Chondrocyte (in vitro differentiated cells): ENCODE measurements at places on chromosomes 2 and 18. TPM values are rescaled to one million over a fixed set of nuclear protein-coding genes. Genes with fewer than 3 reads are reported as not detected.

GRCh38 chr2:143946436-143947391 lies 573.2 kb downstream of the ZEB2 start:
- no peak for DNase-seq
- peaks cover 19% of the 10 kb centered on the region for H3K4me1 ChIP-seq
- H3K27ac ChIP-seq = no peak overlapping the region
- H3K4me3 ChIP-seq = no peak overlapping the region

GRCh38 chr2:40471866-40472265 lies 20.0 kb upstream of the SLC8A1 start:
- H3K4me3 ChIP-seq = no peak overlapping the region
- no peak for DNase-seq
- no peak overlapping the region for H3K27ac ChIP-seq
- no peaks in the 10 kb centered on the region for H3K36me3 ChIP-seq

- no peak overlapping the region for H3K27ac ChIP-seq
- H3K4me3 ChIP-seq = no peak overlapping the region
These were observed 132.4 kb downstream of the ZAP70 start for GRCh38 chr2:97845818-97846217.

DNA sequence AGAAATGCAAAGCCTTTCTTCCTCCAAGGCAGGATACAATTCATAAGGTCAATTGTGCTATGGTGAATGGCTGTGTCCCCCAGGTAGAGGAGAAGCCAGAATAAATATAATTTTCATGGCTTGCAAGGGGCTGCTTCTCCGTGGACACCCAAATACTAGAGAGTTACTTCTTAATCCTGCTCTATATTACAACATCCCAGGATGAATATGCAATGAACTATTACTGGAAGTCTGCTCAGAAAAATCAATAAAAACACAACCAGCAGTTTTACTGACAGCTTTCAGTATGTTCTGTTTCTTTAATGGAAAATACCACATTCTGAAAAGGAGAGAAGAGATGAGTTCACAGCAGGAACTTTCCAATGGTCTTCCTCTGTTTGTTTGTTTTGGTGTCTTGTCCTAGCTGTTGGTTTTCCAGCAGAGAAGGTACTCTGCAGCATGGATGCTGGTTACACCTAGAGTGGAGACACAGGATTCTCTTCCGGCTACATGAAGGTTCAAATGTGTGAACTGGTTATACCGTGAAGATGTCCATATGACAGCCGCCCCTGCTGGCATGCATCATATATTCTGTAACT lies 213.0 kb downstream of the PID1 start:
- no peaks in the 10 kb centered on the region for H3K27me3 ChIP-seq
- H3K36me3 ChIP-seq = no peaks in the 10 kb centered on the region
- no peak overlapping the region for H3K4me3 ChIP-seq
- no peaks in the 10 kb centered on the region for H3K4me1 ChIP-seq
- DNase-seq = no peak

- no peak overlapping the region for H3K4me3 ChIP-seq
- H3K27me3 ChIP-seq = no peaks in the 10 kb centered on the region
- peaks cover 23% of the 10 kb centered on the region for H3K4me1 ChIP-seq
- no peak for DNase-seq
These were observed 266.0 kb downstream of the GLI2 start for GRCh38 chr2:121001641-121002040.

Gene PLEKHH2
- 4.9 to 13.7 TPM (median 5.5 TPM) in 3 replicates for total RNA-seq

DNA sequence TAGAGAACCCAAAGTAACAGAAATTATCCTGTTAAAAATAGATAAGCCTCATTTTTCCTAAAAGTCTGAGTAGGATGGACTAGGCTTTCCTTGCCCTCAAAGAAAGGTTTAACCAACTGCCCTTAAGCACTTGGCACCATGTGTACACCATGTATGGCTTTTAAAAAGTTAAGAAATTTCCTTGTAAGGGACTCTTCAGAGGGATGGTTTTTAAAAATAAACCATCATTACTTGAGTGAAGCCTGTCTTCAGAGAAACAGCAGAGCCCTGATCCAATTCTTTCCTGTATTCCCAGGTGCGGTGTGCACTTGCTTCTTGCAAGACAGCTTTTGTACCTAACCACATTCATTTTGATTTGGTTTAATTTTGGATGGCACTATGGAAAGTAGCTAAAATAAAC lies 1.1 kb upstream of the NEMP2 start:
- H3K27me3 ChIP-seq = no peaks in the 10 kb centered on the region
- peak overlapping the region; percentile 58 for H3K27ac ChIP-seq
- no peak for DNase-seq
- peaks cover 16% of the 10 kb centered on the region for H3K36me3 ChIP-seq

Gene MDH1B
- 0.82 to 1.5 TPM (median 0.90 TPM) in 3 replicates for total RNA-seq

DNA sequence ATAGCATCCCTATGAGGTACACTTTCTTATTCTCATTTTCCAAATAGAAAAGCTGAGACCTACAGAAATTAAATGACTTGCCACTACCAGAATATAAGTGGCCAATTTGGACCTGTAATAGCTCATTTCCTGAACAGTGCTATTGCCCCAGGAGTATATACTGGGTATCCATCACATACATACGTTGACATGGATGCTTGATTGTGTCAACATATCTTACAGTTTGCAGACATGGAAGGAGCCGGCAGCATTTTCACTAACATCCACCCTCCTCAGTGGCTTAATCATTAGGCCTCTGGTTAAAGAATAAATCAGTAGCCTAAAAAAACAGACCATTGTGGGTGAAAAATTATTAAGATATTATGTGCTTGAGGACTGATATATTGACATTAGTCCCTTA lies 829.3 kb downstream of the LRP1B start:
- H3K27me3 ChIP-seq = no peaks in the 10 kb centered on the region
- no peak overlapping the region for H3K4me3 ChIP-seq
- H3K4me1 ChIP-seq = no peaks in the 10 kb centered on the region
- H3K27ac ChIP-seq = no peak overlapping the region

Gene CABYR
- total RNA-seq = 8.1 to 11.5 TPM (median 9.8 TPM) in 3 replicates

- H3K4me1 ChIP-seq = no peaks in the 10 kb centered on the region
- DNase-seq = no peak
- H3K27me3 ChIP-seq = peaks cover 29% of the 10 kb centered on the region
These were observed 78.2 kb downstream of the SUCLG1 start for GRCh38 chr2:84380875-84381274.

Gene MOCOS
- 6.7 to 15.7 TPM (median 13.2 TPM) in 3 replicates for total RNA-seq

DNA sequence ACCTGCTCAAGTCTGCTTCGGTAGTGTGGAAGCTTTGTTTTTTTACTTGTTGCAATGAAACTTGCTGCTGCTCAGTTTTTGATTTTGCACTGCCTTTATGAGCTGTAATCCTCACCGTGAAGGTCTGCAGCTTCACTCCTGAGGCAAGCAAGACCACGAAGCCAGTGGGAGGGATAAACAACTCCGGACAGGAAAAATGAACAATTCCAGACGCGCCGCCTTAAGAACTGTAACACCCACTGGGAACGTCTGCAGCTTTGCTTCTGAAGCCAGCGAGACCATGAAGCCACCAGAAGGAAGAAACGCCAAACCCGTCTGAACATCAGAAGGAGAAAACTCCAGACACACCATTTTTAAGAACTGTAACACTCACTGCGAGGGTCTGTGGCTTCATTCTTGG lies 245.7 kb upstream of the REG3G start:
- H3K4me3 ChIP-seq = no peak overlapping the region
- H3K27me3 ChIP-seq = peaks cover 10% of the 10 kb centered on the region
- H3K27ac ChIP-seq = no peak overlapping the region
- no peaks in the 10 kb centered on the region for H3K36me3 ChIP-seq
- DNase-seq = no peak

Gene ZNF521
- total RNA-seq = 29.7 to 56.7 TPM (median 31.6 TPM) in 3 replicates

Gene ST6GAL2
- total RNA-seq = 144 to 319 TPM (median 144 TPM) in 3 replicates

Gene CYP26B1
- 2.7 to 4.9 TPM (median 4.7 TPM) in 3 replicates for total RNA-seq

- no peaks in the 10 kb centered on the region for H3K4me1 ChIP-seq
- H3K4me3 ChIP-seq = no peak overlapping the region
- no peaks in the 10 kb centered on the region for H3K27me3 ChIP-seq
- DNase-seq = no peak
These were observed 51.7 kb upstream of the MYL1 start for GRCh38 chr2:210366675-210367080.

DNA sequence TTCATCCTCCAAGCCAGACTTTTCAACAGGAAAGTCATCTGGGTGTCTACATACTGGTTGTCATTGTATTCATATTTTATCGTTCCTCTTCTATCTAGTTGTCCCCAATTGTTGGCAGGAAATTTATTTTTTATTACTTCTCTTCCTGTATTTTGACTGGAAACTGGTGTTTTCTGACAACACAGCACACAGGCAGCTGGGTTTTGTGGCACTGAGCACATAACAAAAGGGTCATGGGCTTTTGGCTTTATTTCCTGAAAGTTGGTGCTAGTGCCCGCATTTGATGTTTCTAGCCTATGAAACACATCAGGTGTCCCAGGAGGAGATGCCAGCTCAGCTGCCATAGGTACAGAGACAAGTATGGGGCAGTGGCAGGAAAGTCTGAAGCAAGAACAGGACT lies 126.4 kb downstream of the TMEM17 start:
- H3K27ac ChIP-seq = no peak overlapping the region
- no peak overlapping the region for H3K4me3 ChIP-seq
- H3K36me3 ChIP-seq = no peaks in the 10 kb centered on the region
- no peak for DNase-seq
- H3K4me1 ChIP-seq = peaks cover 15% of the 10 kb centered on the region

Gene ALPI
- total RNA-seq = not detected in 3 replicates

GRCh38 chr2:235204948-235205347 lies 253.1 kb downstream of the SH3BP4 start:
- H3K4me1 ChIP-seq = peaks cover 2% of the 10 kb centered on the region
- DNase-seq = no peak
- H3K4me3 ChIP-seq = no peak overlapping the region
- H3K27me3 ChIP-seq = peaks cover 31% of the 10 kb centered on the region
- H3K36me3 ChIP-seq = peaks cover under 1% of the 10 kb centered on the region

GRCh38 chr18:71951001-71951400 lies 593.1 kb downstream of the CBLN2 start:
- no peak for DNase-seq
- H3K4me1 ChIP-seq = no peaks in the 10 kb centered on the region
- H3K27me3 ChIP-seq = peaks cover 2% of the 10 kb centered on the region
- H3K36me3 ChIP-seq = no peaks in the 10 kb centered on the region
- no peak overlapping the region for H3K27ac ChIP-seq
- no peak overlapping the region for H3K4me3 ChIP-seq

- DNase-seq = no peak
- H3K27me3 ChIP-seq = peaks cover 4% of the 10 kb centered on the region
- H3K27ac ChIP-seq = no peak overlapping the region
- no peak overlapping the region for H3K4me3 ChIP-seq
- H3K4me1 ChIP-seq = no peaks in the 10 kb centered on the region
These were observed 228.6 kb downstream of the EPHA4 start for GRCh38 chr2:221343524-221343923.

- H3K27ac ChIP-seq = no peak overlapping the region
- H3K36me3 ChIP-seq = no peaks in the 10 kb centered on the region
- no peaks in the 10 kb centered on the region for H3K27me3 ChIP-seq
- H3K4me1 ChIP-seq = peaks cover 58% of the 10 kb centered on the region
These were observed 36.5 kb downstream of the AP1S3 start for GRCh38 chr2:223800908-223801307.

GRCh38 chr2:241570961-241571581 lies 12.5 kb downstream of the BOK start:
- H3K27ac ChIP-seq = no peak overlapping the region
- DNase-seq = peak; percentile 77
- H3K4me3 ChIP-seq = no peak overlapping the region
- H3K4me1 ChIP-seq = no peaks in the 10 kb centered on the region
- peaks cover 7% of the 10 kb centered on the region for H3K36me3 ChIP-seq

Gene COBLL1
- 37.9 to 43.7 TPM (median 40.2 TPM) in 3 replicates for total RNA-seq

DNA sequence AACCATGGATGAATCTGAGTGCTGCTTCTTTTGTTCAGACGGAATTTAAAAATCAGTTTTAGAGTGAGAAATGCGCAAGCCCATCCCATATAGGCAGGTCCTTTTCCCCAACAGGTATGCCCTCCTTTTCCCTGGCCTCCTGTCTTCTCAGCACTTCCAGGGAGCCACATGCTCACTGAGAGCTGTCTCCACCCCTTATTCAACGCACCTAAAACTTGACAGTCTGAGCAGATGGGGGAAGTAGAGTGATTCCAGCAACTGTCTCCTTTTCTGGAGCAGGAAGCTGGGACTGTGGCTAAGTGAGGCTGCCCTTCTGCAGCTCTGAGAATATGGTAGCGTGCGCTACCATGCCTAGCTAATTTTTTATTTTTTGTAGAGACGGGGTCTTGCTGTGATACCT lies 53.1 kb upstream of the NOSTRIN start:
- peaks cover 9% of the 10 kb centered on the region for H3K4me1 ChIP-seq
- no peaks in the 10 kb centered on the region for H3K36me3 ChIP-seq
- H3K27ac ChIP-seq = no peak overlapping the region

DNA sequence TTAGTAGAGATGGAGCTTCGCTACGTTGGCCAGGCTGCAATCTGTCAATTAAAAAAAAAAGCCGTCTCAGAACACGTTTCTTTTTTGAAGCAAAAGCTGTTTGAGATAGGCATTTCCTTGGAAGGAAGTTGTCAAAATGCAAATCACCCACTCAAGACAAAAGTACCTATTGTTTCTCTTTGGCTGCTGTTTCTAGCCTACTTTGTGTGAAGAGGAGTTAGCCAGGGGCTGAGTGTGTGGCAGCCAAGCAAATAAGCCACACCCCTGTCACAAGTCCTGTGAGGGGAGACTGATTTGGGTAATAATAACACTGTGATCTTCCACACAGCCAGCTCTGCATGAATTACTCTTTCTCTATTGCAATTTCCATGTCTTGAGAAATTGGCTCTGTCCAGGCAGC lies 47.4 kb upstream of the CDCA7 start:
- H3K36me3 ChIP-seq = no peaks in the 10 kb centered on the region
- no peaks in the 10 kb centered on the region for H3K4me1 ChIP-seq
- no peak for DNase-seq
- H3K27ac ChIP-seq = no peak overlapping the region
- H3K27me3 ChIP-seq = no peaks in the 10 kb centered on the region

Gene CRYBA2
- not detected in 3 replicates for total RNA-seq

DNA sequence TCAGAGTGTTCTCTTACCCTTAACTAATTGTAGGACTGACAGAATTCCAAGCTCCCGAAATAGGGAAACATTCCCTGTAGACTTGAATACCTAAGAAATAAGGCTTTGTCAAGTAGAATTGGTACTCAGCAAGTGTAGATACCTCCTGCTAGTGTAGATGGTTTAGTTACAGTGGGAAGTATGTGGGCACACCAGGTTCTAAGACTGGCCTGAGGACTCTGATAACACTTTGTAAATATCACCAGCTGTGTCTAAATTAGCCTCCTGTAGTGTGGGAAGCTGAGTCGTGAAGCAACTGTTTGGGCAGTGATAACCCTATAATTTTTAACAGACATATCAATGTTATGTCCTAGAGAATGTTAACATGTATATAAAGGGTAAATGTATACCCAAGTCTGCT lies 304.5 kb downstream of the SLC8A1 start:
- no peaks in the 10 kb centered on the region for H3K4me1 ChIP-seq
- H3K27me3 ChIP-seq = no peaks in the 10 kb centered on the region
- no peak overlapping the region for H3K27ac ChIP-seq
- H3K36me3 ChIP-seq = peaks cover 10% of the 10 kb centered on the region
- H3K4me3 ChIP-seq = no peak overlapping the region
